ENCODE measurements at places on chromosomes 1 and 21.

DNA sequence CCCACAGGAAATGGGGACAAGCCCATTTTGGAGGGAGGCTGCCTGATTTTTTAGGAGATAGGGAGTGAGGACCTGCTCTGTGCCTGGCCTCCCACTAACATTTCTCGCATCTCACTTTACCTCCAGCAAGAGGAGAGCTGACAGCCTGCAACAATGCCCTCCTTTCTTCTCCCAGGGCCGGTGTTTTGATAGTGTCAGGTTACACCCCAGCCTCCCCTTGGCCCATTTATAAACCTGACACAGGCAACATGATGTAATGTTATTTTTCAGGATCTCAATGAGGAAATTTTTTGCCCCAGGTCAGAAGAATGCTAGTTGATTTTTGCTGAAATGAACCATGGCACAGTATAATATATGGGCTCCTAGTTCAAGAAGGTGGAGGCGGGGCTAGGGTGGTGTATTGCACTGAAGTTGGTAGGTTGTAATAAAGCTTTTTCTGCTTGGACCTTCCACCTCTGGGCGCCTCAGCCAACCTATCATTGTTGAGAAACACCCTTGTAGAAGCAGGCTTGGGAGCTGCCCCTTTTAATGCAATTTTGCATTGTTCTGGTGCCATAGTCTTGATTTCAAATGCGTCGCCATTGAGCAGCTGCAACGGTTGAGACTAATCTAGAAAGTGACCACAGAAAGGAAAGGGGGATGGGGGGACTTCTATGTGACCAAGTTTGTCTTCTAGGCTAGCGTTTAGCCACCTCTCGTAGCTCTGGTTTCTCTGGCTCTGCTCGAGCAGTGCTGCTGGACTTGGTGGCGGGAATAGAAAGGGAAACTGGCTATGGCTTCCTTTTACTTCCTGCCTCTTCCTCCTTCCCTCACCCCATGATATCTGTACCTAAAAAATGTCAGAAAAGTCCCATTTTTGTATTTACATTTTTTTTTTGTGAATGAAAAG, 53.0 kb downstream of the PBX1 start:
- peak; percentile 65 for DNase-seq

- DNase-seq: no peak
Observed at GRCh38 chr1:81733480-81733879, 67.3 kb upstream of the ADGRL2 start.

DNA sequence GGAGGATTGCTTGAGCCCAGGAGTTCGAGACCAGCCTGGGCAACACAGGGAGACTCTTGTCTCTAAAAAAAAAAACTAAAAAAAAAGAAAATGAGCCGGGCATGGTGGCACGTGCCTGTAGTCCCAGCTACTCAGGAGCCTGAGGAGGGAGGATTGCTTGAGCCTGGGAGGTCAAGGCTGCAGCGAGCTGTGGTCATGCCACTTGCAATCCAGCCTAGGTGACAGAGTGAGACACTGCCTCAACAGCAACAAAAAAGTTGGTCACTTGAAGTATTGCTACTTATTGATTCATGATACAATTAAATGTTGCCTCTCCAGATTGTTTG, 57.9 kb upstream of the CXADR start:
- no peak for DNase-seq

DNA sequence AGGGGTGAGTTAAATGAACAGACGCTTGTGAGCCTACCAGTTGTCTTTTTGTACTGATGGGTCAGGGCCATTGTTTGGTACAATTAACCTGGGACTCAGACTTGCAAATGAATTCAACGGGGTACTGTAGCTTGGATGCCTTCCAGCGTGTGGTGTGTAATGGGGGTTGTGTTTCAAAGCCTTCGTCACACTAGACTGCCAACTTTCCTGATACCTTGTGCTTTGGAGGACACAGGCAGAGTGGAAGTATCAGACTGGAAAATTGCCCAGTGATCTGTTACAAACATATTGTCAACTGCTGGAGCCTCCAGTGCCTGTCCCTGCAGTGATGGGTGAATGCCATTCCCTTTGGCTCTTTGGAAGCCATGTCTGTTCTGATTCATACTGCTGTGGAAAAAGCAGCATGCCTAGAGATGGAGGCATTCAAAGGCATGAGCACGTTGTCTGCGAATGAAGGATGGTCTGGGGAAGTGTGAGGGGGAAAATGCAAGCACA, 384.5 kb downstream of the LMX1A start:
- no peak for DNase-seq

GRCh38 chr1:8026976-8027747, 1.1 kb upstream of the ERRFI1 start:
- no peak for DNase-seq

- DNase-seq: no peak
Observed at GRCh38 chr1:111212634-111213335, 12.3 kb upstream of the DENND2D start.

DNA sequence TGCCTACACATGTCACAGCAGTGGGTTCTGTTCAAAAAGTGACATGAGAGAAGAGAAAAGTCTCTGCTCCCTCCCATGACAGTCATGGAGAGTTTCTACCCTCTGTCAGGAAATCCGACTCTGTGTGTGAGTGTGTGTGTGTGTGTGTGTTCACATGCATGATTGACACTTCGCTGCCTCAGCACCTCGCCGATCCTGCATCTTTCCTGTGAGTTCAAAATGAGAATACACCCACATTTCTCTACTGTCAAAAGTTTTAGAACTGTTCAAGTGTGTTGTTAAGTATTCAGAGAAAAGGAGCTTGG, 46.2 kb upstream of the COX20 start:
- DNase-seq: no peak

- DNase-seq: no peak
Observed at GRCh38 chr1:158799689-158800088, 18.7 kb upstream of the OR6N2 start.

- DNase-seq: no peak
Observed at GRCh38 chr1:240936911-240937668, 325.1 kb upstream of the GREM2 start.

DNA sequence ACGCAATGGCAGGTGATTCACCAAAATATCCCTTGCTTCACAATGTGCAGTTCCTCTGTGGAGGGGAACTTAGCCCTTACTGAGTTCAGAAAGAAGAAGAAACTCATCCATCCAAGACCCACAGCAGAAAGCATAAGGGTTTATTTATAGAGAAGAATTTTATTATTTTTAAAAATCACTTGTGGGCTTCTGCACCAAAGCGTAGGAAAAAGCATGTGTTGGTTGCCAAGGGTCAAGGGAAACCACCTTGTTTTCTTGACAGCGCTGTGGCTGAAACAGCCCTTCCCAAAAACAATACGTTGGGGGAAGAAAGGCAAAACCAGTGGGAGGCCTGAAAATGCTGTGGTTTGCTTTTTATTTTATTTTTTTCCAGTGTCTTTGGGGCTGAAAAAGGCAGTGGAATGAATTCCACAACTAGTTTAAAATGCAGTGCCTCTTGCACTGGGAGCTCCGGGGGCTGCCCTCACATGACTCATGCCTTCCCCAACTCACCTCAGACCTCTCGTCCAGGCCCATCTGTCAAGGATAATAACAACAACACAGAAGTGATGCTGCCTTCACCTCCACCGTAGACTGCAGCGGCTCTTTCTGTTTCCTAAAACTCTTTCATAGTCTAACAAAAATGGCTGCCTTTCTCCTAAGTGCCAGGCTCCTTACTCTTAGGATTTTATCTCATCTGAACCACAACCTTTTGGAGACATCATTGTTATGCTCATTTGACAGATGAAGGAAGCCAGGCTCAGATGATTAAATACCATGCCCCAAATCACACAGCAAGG, 224.2 kb upstream of the JUN start:
- no peak for DNase-seq

- DNase-seq: no peak
Observed at GRCh38 chr21:44497703-44498126, 42.3 kb downstream of the KRTAP10-1 start.

DNA sequence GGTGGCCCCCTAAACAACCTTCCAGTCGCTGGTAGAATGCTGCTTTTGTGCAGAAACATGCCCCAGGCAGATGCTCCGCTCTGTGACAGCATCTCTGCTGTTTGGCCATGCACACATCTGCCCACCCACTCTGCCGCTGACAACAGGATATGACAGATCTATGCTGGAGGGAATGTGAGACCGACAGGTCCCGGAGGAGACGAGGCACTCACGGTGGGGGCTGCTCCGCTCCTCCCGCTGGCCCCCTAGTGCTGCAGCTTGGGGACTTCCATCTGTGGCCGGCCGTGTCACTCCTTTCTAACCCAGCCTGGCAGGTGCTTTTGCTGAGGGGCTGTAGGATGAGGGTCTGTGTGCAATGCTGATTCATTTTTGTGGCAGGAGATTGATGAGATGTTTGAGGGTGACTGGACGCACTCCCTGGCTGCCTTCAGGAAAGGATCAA, 49.1 kb upstream of the DMRTB1 start:
- peak; percentile 76 for DNase-seq

- DNase-seq: no peak
Observed at GRCh38 chr1:98028800-98029199, 108.0 kb upstream of the DPYD start.

DNA sequence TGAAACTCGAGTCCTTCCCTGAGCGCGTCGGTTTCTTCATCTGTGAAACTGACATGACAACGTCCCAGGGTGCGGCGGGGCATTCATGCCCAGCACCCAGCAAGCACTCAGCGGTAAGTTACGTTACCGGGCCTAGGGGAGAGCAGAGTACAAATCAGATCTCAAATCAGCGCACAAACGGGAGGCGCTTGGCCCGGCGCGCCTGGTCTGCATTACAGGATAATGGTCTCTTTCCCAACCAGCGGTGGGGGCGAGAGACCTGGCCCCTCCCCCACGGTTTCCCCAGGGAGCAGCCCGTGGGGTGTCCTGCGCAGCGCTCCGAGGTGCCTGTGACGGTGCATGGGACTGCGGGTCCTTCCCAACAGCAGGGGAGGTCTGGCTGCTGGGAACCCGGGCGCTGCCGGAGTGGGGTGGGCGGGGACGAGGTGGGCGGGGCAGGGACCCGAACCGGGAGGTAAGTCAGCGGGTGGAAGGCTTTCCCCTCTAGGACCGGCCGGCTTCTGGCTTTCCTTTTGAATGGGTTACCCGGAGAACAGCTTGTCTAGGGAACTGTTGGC, 1.0 kb downstream of the TMEM51 start:
- DNase-seq: peak; percentile 44

DNA sequence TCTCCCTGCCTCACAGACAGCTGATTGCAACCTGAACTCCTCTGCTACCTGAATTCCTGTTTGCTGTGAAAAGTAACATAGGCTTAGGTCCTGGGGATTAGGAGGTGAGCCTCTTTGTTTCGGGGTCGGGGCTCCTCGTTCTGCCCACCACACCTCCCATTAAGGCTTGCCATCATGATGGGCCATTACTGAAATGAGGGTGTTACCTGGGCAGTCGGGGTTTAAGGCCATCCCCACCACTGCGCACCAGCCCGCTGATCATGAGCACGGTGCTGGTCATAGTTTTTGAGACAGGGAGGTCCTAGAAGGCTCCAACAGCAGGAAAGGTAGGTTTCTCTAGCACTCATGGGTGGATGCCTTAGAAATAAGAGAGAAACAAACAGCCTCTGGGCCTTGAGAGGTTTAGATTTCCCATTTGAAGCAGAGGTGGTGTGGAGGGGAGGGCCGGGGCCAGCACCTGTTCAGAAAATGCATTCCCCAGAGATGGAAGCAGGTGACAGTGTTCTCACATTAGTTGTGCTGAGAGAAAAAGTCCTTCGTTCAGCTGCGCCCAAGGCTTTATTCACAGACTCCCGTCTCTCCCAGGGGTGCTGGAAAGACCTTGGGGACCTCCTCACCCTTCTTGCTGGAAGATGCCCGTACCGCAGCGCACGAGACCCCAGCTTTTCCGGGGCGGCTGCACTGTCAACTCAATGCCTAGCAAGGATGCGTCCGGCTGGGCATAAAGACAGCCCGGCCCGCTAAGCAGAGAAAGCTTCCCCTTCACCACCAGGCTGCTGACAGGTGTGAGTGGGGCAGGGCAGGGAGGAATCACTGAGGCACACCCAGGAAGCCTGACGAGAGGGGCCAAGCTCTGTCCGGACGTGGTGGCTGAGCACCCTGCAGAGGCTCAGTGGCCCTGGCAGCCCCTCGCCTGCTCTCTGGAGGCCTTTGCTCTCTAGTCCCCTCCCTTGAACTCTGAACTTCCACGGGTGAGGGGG, 125.5 kb downstream of the PGBD5 start:
- no peak for DNase-seq

DNA sequence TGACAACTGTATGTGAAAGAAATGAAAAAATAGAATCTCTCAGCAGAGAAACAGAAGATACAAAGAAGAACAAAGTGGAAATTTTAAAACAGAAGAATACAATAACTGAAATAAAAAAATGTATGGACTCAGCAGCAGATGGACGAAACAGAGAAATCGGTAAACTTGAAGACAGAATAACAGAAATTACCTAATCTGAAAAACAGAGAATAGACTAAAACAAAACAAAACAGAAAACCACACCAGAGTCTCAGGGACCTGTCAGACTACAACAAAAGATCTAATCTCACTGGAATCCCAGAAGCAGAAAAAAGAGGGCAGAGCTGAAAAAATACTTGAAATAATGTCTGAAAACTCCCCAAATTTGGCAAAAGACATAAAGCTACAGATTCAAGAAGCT, 83.0 kb downstream of the ZSWIM5 start:
- DNase-seq: no peak

- no peak for DNase-seq
Observed at GRCh38 chr1:54965624-54966340, 14.6 kb upstream of the TMEM61 start.

GRCh38 chr1:50112193-50112592, 3.5 kb downstream of the ELAVL4 start:
- no peak for DNase-seq

DNA sequence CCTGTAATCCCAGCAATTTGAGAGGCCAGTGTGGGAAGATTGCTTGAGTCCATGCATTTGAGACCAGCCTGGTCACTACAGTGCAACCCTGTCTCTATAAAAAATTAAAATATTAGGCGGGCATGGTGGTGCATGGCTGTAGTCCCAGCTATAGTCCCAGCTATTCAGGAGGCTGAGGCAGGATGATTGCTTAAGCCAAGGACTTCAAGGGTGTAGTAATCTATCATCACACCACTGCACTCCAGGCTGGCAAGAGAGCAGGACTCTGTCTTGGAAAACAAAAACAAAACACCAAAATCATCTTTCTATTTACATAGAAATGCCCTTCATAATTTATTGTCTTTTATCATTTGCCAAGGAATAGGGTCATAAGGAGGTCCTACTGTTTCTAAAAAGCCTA, 1274.1 kb upstream of the NCAM2 start:
- no peak for DNase-seq

DNA sequence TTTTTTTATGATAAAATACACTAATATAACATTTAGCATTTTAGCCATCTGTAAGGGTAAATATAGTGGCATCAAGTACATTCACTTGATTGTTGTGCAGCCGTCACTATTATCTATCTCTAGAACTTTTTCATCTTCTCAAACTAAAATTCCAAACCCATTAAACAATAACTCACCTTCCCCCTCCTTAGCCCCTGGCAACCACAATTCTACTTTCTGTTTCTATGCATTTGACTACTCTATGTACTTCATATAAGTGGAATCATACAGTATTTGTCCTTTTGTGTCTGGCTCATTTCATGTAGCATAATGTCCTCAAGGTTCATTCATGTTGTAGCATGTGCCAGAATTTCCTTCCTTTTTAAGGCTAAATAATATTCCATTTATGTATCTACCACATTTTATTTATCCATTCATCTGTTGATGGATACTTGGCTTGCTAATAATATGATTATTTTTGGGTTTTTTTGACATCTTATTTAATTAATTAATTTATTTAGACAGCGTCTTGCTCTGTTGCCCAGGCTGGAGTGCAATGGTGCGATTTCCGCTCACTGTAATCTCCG, 69.6 kb upstream of the MACF1 start:
- no peak for DNase-seq
